ENCODE measurements at places on chromosomes 2 and 18.
A peak's percentile ranks its signal among the peaks of the same experiment; 100 is the strongest.

GRCh38 chr2:43559391-43560230, 36.2 kb downstream of the THADA start:
- DNase-seq, result no peak

DNA sequence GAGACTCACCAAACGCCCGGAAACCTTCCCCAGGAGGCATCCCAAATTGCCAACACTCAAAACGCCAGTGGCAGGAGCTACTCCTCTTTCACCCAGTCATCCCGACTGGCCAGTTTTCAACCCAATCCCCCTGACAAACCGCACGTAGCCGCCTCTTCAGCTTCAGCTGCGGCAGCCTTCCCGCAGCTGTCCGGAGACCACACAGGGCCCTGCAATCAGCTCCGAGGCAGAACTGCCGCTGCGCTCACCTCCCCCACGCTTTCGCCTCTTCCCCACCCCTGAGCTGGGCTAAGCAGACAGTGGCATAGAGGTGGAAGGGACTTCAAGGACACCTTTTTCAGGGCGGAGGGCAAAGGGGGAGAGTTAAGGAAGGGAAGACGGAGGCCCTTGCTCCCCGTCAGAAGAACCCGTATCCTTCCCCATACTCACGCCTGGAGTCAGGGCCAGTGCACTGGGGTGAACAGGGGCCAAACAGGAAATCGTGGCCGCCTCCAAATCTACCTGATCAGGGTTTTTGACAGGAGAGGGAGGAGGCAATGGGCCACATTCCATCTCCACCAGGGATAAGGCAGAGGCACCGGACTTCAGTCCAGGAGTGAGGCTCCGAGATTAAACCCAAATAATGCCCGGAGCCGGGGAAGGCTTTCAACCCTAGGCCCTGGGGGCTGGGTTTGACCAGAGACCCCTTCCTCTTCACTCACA, 16.9 kb downstream of the CYP26B1 start:
- DNase-seq, result no peak

DNA sequence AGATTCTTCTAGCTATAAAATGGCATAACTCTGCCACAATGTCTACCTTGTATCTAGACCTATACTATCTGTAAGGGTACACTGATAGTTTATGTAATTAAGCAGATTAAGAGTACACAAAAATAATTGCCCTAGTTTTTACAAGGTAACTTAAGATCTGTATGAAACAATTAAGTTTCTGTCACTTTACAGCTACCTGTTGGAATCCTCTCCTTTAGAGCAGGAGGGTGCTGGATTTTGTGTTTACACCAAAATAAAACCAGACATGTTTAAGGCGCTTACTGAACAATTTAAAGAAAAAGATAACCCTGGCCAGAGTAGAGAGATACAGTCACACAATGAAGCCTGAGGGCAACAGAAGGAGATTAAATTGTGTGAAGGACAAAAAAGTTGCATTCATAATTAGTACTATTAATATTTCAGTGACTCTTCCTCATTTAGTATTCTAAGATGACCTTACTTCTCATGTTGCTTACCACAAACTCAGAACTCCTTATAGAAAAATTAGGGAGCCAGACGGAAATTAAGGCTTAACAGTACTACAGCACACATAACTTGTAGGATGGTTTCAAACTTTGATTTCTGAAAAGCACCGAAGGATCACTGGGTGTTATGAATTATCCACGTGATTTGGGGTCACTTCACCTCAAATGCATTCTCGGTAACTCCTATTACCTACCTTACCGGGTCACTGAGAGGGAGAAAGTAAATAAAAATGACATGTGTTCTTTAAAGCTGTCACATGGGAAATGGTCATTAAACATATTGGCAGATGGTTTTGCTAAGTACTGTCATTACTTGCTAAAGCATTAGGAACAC, 1.0 kb downstream of the DARS1 start:
- no peak for DNase-seq

- peak; percentile 39 for DNase-seq
These were observed 14.3 kb upstream of the STAM2 start for GRCh38 chr2:152189622-152190495.

DNA sequence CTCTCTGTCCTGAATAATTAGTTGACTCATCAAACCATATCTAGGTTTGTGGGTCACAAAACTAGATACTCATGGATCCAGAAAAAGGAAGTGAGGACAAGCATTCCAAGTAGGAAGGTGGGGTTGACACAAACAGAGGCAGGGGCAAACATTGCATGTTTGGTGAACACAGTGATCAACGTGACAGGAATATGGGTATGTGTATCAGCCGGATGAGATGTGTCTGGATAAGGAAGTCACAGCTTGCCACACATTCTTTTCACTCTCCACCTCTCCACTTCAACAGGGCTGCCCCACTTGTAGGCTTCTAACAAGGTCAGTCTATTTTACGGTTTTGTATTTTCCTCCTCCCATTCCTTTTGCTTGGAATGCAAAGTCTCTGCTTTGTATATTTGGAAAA, 319.0 kb downstream of the CYRIA start:
- no peak for DNase-seq

GRCh38 chr2:234438305-234438977, 58.4 kb downstream of the ARL4C start:
- no peak for DNase-seq

DNA sequence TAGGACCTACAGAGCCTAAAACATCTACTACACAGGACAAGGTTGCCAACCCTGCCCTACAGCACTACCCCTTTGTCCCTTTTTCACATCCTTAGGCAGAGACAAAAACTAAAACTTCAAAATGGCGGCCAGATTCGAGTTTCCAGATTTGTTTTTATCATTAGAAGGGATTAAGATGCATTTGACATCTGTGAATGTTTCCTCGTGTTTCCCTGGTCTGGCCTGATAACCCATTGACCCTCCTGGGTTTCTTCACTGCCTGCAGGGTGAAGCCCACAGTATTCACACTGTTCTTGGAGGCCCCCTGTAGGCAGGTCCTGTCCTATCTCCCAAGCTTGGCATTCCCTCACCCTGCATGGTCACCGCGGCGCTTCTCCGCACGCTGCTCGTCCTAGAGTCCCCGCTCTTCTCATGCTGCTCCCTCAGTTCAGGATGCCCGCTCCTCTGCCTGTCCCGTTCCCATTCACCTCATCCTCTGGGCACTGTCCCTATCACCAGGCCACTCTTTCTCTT, 67.6 kb downstream of the TPGS2 start:
- DNase-seq, result no peak

GRCh38 chr2:58434692-58435091, 193.6 kb upstream of the FANCL start:
- DNase-seq, result no peak

GRCh38 chr2:26144953-26145680, 27.8 kb upstream of the GAREM2 start:
- DNase-seq, result peak; percentile 27

- DNase-seq, result no peak
These were observed 59.2 kb downstream of the ROCK1 start for GRCh38 chr18:21052385-21052784.

DNA sequence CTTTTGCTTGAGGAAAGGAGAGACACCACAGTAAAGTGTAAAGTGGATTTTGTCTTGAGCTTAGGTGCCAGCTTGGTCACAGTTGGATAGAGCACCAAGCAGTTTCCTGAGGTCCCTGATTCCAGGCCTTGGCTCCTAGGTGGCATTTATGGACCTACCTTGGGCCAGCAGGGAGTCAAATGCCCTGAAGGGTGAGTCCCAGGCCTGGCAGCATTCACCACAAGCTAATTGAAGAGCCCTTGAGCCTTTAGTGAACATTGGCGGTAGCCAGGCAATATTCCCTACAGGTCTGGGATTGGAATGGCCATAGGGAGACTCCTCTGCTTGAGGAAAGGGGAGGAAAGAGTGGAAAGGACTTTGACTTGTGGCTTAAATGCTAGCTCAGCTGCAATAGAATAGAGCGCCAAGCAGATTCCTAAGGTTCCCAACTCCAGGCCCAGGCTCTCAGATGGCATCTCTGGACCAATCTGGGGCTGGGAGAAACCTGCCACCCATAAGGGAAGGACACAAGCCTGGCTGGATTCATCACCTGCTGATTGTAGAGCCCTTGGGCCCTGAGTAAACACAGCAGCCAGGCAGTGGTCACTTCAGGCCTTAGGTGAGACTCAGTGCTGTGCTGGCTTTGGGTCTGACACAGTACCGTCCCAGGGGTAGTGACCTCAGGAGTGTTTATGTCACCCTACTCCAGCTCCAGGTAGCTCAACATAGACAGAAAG, 137.5 kb upstream of the OTOS start:
- DNase-seq, result no peak

GRCh38 chr18:37396971-37397720, 168.5 kb downstream of the CELF4 start:
- DNase-seq, result no peak

DNA sequence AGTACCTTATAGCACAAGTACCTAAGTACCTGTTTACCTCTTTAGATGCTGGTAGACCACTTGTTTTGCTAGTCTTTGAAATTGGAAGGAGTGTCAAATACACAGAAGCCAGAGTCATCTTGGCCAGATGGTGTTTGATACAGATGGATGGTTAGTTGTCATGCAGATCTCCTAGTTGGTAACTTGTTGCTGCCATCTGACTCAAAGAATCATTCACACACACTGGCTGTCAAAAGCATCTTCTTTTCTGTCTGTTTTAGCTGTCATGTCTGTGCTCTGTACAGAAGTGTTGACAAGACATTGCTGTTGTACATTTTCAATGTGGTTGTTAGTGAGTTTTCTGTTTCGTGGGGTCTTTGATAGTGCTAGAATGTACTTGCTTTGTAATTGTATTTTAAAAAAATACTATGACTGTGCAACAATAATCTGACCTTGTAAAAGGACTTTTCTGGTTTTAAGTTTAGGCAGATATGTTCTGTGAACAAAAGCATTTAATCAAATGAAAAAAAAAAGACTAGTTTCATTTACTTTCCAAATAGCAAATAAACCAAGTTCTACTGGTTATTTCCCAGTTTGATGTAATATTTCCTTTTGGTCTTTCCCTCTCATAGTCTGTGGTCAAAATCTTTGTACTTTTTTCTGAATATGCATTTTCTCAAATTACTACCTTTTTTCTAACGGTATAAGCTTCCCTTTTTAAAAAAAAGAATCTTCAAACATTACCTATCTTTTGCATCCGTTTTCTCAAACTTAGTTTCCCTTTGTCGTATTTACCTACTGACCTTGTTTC, 39.9 kb downstream of the TANK start:
- no peak for DNase-seq

GRCh38 chr2:183951630-183952029, 646.7 kb upstream of the ZNF804A start:
- DNase-seq, result no peak

DNA sequence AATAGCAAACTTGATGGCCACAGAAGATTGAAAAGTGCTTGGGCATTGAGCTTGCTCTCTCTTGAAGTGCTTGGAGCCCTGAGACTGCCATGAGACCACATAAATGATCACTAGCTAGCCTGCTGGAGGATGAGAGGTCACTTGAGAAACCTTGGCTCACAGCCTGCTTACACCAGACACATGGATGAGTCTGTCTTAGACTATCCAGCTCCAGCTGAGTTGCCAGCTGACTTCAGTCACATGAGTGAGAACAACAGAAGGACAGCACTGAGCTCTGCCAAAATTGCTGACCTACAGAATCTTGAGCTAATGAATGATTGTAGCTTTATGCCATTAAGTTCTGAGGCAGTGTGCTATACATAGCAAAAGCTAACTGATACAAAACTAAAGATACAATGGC, 18.1 kb downstream of the NABP1 start:
- peak; percentile 68 for DNase-seq

DNA sequence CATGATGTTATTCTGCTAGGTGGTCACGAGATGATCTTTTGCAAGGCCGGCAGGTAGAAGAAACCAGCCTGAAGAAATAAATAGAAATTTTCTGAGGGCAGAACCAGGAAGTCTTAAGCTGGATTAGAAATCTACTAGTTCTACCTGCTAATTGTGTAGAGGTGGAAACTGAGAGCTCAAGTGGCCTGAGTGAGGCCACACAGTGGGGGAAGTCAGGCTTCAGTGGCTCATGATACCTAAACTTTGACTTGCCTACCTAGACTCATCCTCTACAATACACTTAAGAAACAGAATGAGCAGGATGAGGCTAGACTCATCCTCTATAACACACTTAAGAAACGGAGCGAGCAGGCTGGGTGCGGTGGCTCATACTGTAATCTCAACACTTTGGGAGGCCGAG, 134.9 kb upstream of the NDUFV2 start:
- DNase-seq, result no peak

DNA sequence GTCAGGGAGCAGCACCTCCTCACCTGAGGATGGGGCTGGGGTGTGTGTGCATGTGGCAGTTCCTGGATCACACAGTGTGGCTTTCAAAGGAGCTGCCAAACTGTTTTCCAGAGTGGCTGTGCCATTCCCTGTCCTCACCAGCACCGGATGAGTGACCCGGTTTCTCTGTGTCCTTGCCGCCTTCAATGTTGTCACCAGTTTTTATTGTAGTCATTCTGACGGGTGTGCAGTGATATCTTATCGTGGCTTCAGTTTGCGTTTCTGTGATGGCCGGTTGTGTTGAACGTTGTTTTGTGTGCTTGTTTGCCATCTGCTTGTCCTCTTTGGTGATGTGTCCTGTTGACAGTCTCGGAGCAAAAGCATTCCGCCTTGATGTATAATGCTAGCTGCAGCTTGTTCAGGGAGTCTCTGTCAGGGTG, 108.9 kb downstream of the ATP9B start:
- DNase-seq, result no peak

- peak; percentile 71 for DNase-seq
These were observed 195.9 kb downstream of the SH3RF3 start for GRCh38 chr2:109324861-109325260.

GRCh38 chr2:231250698-231251097, 52.3 kb downstream of the ARMC9 start:
- DNase-seq, result no peak

- no peak for DNase-seq
These were observed 116.3 kb upstream of the SPRED2 start for GRCh38 chr2:65548576-65549256.

GRCh38 chr2:120887741-120888231, 152.1 kb downstream of the GLI2 start:
- DNase-seq, result no peak

DNA sequence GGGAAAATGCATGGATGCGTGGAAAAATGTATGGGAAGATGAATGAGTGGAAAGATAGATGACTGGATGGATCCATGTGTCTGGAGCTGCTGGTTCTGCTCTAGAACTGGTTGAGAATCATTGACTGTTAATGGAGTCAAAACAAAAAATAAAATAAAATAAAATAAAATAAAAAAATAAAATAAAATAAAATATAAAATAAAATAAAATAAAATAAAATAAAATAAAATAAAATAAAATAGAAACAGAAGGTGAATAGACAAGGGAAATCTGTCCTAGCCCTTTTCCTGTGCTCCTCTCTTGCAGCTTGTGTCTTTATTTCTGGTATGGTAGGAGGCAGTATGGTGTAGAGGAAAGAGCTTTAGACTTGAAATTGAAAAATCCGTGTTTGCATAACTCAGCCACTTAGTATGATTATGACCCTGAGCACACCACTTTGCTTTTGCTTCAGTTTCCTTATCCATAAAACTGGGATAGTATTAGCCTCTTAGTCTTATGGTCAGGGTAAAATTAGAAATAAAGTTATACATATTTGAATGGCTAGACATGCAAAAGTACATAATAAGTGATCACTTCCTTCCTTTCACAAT, 51.0 kb downstream of the PSD4 start:
- DNase-seq, result no peak

Data from HFF-Myc (cell line).